Stimulated activated CD8-positive, alpha-beta memory T cell treated with anti-CD3 and anti-CD28 coated beads, Interleukin-4, amount 100 ng/mL, for 24 hours (primary cell): ENCODE measurements at places on chromosomes 3 and 15.

- no peak for DNase-seq
Observed at GRCh38 chr3:129577366-129577765, 29.1 kb downstream of the PLXND1 start.

- DNase-seq, result no peak
Observed at GRCh38 chr3:194756791-194757325, 71.2 kb downstream of the FAM43A start.

- no peak for DNase-seq
Observed at GRCh38 chr3:101259485-101260341, 60.7 kb downstream of the IMPG2 start.

GRCh38 chr15:77285057-77285997 is 134.6 kb downstream of the PEAK1 start:
- DNase-seq, result no peak

DNA sequence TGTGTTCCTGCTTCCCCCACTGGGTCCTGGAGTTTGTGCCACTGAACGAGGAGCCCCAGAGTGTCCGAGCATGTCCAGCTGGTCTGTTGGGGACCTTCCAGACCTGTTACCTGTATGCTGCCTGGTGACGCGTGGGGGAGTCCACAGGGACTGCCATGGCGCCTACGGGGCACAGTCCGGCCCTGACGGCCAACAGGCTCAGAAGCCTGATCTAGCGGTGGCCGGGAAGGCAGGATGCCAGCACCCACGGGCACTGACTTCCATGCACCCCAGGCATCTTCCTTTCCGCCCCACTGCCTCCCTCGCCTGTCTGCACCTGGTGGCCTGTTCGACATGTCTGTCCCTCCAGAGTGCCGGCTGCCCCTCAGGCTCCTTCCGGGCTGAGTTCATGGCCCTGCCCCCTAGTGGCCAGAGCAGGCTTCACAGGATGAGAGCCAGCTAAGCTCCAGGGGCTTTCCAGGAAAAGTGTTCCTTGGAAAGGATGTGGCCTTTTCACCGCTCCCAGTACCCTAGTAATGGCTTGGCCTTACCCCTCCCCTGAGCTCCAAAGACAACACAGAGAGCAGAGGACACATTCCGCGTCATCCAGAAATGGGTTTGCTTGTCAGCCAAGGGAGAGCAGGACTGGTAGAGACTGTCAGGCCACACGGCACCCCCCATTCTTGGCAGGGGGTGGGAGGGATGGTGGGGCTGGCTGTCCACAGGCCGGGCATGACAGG is 35.7 kb downstream of the NGRN start:
- peak; percentile 50 for DNase-seq

DNA sequence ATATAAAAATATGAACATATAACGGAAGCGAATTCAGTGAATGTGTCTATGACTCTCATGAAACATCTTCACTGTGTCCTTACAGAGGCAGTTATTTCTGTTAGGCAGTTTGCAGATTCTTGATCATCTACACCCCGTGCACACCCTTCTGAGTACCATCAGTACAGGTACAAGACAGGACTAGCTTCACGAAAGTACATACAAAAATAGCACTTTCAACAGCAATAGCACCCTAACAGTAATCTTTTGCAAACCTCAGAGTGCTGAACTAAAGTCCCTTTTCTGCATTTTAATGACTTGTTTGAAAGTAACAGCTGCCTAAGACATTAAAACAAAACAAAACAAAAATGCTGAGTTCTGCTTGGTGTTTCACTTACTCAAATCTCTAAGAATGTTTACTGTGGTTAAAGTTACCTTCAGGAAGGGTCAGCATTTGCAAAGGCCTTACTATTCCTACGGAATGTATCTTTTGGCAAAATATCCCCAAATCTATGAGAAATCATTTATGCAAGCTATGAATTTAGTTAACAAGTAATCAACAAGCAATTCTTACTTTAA is 104.1 kb downstream of the CNTN3 start:
- no peak for DNase-seq
